ENCODE measurements at places on chromosomes 12 and 14.

- DNase-seq: no peak
Observed at GRCh38 chr12:112850383-112850782, 56.4 kb upstream of the OAS1 start.

GRCh38 chr12:41333974-41334373 is 145.9 kb downstream of the PDZRN4 start:
- DNase-seq: no peak

DNA sequence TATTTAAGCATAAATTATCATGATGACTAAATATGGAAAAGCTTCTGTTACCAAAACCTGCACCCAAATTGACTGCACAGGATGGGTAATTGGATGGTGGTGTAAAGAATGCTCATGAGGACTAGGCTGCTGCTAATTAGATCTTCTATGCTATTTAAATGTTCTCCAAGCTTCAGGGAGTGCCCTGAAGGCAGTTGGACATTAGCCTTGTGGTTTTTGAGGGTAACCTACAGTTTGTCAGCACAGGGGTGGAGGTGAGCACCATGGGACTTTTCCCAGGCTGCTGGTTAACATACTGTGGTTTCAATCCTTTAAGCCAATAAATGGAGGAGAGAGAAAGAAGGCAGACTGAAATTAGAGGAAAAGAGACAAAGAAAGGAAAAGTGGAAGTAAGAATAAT is 145.0 kb downstream of the WIF1 start:
- DNase-seq: no peak

DNA sequence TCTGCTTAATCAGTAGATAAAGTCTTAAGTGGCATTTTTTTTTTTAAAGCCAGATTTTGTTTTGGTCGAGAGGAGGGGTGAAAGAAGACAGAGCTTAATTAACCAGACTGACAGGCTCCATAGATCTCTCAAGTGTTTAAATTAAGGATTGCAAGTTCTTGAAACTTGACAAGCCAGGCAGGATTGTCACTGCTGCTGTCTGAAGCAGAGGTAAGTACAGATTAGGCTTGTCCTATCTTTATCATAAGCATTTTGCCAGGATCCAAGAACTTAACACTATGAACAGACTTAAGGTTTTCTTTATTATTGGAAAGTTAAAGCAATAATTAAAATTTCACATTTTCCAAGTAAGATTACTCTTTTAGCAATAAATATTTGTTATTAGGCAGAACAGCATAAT is 179.6 kb upstream of the LMO3 start:
- DNase-seq: no peak

- DNase-seq: no peak
Observed at GRCh38 chr14:69183735-69184134, 7.6 kb upstream of the EXD2 start.

DNA sequence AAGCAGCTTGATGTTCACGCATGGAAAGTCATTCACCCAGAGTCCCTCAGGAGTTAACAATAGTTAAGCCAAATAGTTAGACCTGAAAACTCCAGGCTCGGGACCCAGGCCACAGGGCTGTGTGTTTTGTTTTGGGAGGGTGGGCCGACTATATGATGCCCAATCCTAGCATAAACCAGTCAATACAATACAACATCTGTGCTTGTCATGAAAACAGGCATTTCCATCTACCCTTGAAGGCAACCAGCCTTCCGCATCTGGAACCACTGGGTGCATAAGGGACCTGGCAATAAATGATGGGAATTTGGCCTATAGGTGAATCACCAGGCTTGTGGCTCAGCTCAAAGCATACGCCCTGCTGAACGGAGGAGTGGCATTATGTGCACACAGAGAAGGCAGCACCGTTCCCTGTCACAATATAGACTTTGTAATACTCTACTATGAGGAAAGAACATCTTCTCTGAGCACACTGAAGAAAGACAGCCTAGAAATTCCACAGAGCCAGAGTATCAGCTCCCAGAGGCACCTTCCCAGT is 91.0 kb upstream of the FOXN3 start:
- DNase-seq: peak; percentile 25

GRCh38 chr12:49131894-49132461 is 783 bp upstream of the TUBA1B start:
- peak; percentile 61 for DNase-seq

- DNase-seq: no peak
Observed at GRCh38 chr14:49918706-49919105, 25.8 kb downstream of the ARF6 start.

GRCh38 chr12:14261096-14261495 is 104.4 kb upstream of the ATF7IP start:
- no peak for DNase-seq

DNA sequence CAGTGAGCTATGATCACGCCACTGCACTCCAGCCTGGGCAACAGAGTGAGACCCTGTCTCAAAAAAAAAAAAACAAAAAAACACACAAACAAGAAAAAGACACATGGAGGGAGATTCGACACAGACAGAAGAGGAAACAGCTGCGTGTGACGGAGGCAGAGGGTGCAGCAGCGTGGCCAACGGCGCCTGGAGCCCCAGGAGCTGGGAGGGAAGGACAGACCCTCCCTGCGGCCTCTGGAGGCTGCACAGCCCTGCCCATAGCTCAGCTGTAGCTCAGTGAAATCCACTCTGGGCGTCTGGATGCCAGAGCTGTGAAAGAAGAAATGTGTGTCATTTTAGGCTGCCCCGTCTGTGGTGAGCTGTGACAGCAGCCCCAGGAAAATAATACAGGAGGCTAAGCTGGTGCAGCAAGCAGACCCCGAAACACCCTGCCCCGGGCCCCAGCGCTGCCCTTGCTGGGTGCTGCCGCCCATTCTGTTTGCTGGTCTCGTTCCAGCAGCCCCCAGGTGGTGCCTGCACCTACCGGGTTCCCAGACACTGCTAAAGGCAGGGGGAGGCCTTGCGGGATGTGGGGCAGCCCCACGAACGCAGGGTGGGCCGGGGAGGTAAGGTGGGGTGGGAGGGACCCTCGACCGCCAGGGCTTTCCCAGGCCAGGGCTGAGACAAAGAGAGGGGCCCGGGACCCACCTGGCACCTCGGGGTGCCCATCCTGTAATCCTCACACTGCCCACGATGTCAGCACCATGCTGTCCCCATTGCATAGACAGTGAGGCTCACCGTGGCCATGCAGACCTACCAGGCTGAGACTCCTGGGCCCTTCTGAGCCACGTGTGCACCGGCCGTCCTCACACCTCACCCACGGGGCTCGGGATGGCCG is 21.2 kb downstream of the GALNT9 start:
- DNase-seq: no peak

DNA sequence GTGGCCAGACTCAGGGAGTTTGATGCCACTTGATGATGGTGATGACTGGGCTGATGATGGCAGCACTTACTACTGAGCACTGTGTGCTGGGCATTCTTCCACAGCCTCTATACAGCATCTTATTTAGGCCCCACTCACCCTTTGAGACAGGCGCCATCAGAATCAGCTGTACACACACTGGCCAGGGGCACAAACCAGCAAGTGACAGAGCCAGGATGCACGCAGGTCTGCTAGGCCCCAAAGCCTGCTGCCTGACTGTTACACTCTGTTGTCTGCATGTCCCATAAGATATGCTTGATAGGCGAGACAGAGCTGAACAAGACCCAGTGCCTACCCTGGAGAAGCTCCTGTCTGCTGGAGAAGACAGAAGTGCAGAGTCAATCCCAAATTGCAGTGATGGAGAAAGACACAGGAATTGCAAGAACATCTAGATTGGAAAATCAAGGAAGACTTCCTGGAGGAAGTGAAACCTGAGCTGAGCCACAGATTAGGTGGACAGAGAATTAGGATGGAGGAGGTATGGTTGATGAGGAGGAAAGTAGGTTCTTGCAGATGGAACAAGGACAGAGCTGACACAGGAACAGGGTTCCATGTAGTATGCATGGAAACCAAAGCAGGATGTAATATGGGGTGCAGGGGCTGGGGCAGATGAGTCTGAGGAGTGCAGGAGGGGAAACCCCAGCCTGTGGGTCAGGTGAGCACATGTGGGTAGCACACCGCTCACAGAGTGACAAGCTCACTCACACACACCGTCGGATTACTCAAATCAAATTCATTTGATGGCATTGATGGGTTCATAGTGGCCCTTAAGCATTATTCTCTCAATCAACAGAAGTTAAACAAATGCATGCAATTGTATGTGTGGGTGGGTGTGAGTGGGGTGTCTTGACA is 117.3 kb downstream of the BEGAIN start:
- DNase-seq: no peak

- no peak for DNase-seq
Observed at GRCh38 chr12:78090266-78090665, 259.6 kb downstream of the NAV3 start.

DNA sequence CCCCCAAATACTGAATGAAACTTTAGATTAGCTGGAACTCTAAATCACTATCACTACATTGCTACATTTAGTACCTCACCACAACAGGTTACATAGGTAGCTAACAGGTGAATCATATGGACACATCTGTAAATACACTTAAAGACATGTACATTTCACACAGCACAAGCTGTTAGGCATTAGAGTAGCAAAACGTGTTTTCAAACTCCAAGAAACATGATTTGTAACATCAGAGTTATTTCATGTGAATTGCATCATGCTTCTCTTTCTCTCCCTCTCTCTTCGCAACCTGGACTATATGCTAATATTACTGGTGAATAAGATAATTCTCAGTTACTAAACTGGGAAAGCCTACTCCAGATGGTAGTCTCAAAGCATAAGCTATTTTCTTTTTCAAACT is 4.3 kb downstream of the SEL1L start:
- DNase-seq: peak; percentile 78

DNA sequence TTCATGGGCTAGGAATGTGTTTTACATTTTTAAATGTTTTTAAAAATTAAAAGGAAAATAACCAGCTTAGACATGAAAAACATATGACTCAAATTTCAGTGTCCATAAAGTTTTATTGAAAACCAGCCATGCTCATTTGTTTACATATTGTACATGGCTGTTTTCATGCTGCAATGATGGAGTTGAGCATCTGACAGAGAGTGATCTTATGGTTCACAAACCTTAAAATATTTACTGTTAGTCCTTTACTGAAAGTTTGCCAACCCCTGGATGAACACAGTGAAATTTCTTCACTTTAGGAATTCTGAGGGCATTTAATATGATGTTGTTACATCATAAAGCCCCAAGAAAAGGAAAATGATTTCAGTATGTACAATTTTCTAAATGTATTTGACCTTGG is 16.1 kb downstream of the RASSF9 start:
- peak; percentile 43 for DNase-seq

DNA sequence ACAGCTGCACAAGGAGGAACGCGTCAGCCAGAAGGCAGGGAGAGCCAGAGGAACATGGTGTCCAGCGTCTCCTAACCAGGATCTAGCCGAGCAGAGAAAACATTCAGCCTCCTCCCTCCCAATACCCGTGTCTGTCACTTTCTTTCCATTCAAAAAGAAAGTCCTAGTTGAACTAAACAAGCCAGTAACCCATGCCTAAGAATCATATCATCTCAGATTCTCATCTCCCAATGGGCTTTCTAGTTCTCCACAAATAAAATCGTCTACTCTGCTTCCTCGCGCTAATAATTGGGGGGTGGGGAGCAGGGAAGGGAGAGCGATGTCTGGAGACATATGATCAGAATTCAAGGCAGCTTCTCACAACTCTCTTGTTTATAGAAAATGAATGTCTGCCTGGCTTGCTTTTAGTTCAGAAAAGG is 7.4 kb downstream of the NKX2-1 start:
- no peak for DNase-seq

- no peak for DNase-seq
Observed at GRCh38 chr12:3186546-3187215, 109.5 kb downstream of the TSPAN9 start.

DNA sequence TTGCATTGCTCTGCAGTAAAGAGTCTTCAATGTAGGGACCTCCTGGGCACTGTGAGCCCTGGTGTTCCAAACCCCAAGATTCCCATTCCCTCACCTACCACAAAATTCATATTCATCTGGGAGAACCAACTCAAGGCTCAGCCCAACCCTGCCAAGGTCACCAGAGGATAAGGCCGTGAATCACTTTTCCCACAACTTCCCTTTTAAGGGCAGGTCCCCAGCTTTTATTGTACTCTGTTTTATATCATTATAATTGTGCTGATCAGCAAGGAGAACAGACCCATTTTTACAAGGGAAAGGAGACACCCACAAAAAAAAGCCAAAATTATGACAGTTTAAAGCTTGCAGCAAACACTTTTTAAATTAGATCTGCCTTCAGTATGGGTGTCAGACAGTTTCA is 363.0 kb upstream of the FKBP4 start:
- peak; percentile 45 for DNase-seq

GRCh38 chr14:55914771-55915170 is 203.4 kb upstream of the PELI2 start:
- no peak for DNase-seq

DNA sequence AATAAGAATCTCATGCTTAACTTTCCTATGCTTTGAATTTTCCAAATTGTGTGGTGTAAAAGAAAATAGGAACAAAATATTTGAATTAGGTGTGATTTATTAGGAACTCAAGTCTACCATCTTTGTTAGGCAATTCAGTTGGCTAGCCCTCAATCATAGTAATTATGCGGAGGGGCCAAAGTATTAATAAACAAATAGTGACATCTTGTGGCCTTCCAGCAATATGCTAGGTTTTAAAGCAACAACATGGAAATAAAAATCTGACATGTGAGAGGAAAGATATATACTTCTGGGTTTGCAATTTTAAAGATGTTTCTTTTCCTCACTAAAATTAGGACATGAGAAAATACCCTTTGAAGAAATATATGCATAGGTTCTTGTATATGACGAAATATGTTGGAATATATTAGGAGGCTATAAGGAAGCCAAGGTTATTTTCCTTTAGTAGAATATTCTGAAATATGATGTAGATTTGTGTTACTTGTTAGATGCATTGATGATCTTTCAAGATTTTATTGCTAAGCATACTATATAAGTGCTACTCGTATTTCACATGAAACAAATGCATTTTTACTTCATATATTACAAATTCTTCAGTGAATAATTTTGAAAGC is 200.4 kb downstream of the PTPRO start:
- peak; percentile 50 for DNase-seq

DNA sequence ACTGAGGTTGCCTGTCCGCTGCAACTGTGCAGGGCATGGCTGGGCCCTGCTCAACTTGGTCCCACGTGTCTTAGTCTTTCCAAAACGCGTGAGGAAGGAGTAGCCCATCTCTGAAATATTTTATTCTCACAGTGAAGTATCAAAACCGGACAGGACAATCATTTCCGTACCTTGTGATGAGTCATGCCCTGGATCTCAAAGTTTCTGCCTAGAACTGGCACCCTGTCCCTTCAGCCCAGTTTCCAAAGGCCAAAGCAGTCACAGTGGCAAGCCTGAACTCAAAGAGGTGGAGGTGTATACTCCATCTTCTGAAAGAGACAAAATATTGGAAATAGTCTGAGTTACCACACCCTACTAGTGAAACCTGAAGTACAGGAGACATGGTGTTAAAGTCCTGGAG is 28.5 kb upstream of the SRGAP1 start:
- DNase-seq: no peak

GRCh38 chr12:6664902-6665301 is 2.0 kb upstream of the ING4 start:
- DNase-seq: peak; percentile 13

DNA sequence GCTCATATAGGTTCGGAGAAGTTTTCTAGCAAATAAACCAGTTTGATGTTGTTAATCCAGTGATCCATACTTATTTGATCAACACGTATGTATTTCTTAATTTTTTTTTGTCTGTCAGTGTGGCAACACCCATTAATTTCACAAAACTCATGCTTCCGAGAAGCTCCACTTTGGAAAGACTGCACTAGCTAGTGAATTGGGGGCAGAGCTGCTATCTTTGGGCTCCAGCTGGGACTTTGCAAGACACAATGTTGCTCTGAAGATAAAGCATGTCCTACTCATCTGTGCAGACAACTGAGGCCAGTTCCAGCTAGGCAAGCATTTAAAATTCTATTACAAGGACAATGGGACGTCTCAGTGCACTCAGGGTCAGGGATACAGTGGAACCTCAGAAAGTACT is 298.4 kb downstream of the NUAK1 start:
- DNase-seq: no peak
